NCI-H1694 treated with DMSO at 0.1 percent for 48 hours (cell line): ENCODE measurements at places on chromosomes 2 and 18.

- DNase-seq = no peak
Measured at GRCh38 chr18:41938445-41938844, 16.6 kb upstream of the PIK3C3 start.

DNA sequence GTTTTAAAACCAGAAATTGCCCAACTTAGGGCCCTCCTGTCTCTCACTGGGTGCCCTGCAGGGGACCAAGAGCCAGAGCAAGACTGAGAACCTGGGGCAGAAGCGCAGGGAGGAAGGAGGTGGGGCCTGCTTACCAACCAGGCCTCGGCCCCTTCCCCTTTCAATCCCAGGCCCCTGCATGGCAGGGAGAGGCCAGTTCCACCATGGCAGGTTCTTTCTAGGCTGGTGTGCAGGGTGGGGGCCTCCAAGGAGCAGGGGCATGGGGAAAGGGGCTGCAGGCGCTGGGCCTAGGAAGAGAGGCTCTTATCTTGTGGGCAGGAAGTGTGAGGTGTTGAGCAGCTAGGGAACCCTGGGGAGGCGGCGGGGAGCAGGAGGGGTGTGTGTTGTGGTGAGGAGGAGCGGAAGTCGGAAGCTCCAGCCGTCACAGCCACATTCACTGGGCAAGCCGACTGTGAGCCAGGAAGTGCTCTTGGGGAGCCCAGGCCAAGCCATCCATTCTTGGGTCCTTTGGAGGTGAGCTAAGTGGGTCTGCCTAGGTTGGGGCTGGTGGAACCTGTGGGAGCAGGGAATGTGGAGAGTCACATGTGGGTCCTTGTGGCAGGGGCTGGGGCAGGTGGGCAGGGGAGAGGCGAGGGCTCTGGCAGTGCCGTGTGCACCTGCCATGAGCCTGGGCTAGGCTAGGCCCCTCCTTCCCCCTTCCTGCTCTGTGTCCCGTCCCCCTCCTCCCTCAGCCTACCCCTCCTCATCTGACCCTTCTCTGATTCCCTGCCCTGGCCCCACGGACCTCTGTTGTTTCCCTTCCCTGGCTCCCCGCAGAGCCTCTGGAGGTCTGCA lies at the start of gene PSD4:
TSS of gene PSD4 (plus strand) at position 430 of the 834 bp plus-strand sequence. CDS start 8,486 bp downstream, outside the sequence.
- DNase-seq = no peak

DNA sequence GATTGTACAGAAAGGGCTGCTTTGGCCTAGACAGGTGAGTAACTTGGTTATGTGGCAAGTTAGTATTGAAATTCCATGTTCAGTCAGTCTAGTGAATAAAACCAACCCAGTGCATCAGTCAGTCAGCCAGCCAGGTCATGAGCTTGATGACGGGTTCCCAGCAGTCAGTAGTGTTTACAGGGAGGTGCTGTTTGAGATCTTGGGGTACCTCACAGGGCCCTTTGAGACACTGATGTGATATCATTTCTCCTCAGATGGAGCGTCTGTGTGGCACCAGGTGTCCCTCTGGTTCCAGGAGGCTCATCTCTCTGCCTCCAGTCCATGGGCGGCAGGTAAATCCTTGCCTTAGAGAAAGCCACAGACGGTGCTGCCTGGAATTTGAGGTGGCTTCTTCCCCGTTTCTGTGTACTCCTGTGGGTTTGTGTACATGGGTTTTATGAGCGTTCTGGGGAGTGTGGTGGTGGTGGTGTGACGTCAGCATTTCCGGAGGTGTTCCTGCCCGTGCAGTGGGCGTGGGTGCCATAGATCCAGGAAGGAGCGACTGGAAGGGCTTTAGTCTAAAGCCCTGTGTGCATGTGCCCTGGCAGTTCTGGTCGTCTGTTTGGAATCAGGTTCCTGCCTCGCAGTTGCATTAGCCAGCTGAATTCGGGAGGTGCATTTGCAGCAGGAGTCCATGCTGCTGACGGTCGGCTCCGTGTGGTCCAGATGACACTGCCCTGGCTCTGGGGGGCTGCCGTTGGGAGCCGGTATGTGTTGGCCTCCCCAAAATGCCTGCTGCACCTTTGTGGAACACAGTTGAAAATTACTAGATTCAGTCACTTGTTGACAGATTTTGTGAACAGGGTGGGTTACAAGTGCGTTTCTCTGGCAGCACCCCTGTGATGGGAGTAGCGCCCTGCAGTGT lies 2.1 kb downstream of the CTDP1 start:
- DNase-seq = no peak

DNA sequence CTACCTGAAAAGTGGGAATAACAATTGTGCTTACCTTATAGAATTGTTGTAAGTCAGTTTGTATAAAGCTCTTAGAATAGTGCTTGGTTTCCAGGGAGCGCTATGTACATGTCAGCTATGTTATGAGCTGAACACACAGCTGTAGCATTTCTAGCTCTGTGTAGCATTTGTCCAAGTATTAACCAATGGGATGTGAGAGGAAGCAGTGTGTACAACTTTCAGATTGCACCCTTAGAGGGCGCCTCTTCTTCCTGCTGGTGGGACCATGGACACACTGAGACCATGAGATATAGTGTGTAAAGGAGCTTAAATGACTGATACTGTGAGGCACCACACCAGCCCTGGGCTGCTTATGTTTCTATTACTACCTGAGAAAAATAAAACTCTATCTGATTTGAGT lies 380.2 kb downstream of the LNPK start:
- no peak for DNase-seq

DNA sequence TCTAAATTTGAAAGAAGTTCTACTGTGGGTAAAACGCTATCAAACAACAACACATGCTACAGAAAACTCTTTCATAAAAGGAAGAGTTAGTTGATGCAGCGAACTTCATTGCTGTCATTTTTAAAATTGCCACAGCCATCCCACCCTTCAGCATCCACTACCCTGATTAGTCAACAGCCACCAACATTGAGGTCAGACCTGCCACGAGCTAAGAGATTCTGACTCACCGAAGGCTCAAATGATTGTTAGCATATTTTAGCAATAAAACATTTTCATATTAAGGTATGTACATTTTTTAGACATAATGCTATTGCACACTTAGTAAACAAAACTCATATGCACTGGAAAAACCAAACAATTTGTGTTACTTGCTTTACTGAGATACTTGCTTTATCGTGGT lies 347.1 kb downstream of the CLIP4 start:
- no peak for DNase-seq
